HEK293T (cell line): ENCODE measurements at places on chromosomes 7 and 10.
A peak's percentile ranks its signal among the peaks of the same experiment; 100 is the strongest.

GRCh38 chr7:142745745-142746144 lies 3.5 kb upstream of the PRSS1 start:
- DNase-seq: no peak

DNA sequence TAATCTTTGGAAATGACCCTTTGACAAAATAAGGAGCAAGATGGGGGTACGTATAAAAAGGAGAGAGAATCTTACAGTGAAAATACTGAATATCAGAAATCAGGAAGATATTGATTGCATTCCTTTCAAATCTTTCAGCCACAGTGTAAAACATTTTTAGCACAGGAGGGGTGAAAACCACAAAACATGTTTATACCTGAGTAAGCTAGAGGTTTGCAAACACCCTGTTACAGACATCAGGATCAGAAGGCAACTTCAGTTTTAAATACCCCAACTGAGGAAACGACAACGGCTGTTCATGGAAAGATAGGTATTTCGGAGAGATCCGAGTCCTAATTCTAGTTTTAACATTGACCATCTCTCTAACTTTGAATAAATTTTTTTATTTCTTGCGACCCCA lies 69.1 kb upstream of the ITGB1 start:
- DNase-seq: no peak

GRCh38 chr7:77308792-77309191 lies 107.4 kb downstream of the GSAP start:
- DNase-seq: no peak

DNA sequence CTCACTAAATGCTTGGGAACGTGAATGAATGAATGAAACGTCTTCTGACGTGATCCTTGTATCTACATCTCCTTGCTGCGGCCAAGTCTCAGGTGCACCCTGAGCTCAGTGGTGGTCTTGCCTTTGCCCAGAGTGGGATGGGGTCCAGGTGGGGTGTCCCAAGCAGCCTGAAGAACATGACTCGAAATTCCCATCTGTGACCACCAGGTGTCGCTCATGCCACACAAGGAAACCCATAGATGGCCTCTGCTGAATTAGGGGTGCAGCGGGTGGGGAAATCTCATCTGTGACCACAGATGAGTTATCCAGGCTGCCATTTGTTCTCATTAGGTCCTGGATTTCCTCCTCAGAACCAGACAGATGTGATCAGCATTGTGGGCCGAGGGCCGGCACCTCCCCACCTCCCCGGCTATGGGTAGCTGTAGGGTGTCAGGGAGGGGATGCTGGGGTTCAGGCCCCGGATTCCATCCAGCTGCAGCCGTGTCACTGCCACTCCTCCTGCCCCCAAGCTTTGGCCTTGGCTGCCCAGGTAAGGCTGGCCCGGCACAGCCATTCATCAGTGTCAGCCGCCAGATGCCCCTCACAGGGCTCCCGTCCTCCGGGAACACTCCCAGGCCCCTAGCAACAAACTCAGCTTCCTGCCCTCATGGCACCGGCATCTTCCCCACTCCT lies 21.0 kb upstream of the GNA12 start:
- peak; percentile 73 for DNase-seq

DNA sequence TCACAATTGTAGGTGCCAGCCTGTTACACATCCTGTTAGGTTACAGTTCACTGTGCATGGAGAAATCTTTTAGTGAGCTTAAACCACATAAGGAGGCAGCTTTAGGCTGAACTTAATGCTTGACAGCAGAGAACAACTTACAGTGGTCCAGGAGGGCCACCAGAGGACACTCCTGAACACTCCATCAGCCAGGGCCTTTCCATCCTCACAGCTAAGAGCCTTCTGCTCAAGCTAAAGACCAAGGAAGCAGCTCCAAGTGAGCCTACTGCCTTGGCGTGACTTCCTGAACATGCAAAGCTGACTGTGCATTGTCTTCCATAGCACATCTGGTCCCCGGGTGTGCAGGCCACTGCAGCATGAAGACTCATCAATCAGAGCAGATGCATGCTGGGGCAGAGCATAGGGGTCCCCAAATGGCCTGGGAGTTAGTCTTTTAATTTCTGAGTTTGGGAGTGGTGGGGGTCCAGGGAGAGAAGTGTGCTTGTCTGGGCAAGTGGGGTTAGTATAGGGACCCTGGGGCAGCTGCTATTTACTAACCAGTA lies 105.0 kb downstream of the ZNF248 start:
- no peak for DNase-seq

- no peak for DNase-seq
Observed at GRCh38 chr7:98168904-98169621, 42.2 kb upstream of the BHLHA15 start.

- peak; percentile 84 for DNase-seq
Observed at GRCh38 chr10:104580774-104581675, 60.1 kb upstream of the SORCS3 start.

DNA sequence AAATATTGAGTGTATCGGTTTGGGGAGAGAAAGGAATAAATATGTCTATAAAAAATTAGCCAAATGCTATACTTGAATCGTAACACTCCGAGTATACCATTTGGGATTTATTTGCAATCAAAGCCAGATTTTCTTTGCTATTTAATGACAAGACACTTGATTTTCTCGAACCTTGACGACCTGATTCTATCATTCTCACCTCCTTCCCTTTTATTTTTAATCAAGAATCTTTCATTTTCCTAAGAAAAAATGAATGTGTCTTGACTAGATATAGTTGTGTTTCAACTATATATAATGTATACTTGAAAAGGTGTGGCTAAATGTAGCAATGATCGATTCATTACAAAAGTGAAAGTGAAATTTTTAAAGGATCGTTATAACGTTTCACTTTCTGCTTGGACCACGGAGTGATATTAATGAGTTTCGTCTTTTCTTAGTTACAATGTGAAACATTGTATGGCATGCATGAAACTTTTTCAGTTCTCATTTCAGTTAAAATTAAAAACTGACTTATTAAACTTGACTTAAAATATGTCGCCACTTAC lies 562 bp downstream of the NUB1 start:
- DNase-seq: no peak

- no peak for DNase-seq
Observed at GRCh38 chr10:51934373-51934772, 235.0 kb upstream of the CSTF2T start.

- DNase-seq: no peak
Observed at GRCh38 chr10:30812018-30812851, 182.7 kb upstream of the LYZL2 start.

DNA sequence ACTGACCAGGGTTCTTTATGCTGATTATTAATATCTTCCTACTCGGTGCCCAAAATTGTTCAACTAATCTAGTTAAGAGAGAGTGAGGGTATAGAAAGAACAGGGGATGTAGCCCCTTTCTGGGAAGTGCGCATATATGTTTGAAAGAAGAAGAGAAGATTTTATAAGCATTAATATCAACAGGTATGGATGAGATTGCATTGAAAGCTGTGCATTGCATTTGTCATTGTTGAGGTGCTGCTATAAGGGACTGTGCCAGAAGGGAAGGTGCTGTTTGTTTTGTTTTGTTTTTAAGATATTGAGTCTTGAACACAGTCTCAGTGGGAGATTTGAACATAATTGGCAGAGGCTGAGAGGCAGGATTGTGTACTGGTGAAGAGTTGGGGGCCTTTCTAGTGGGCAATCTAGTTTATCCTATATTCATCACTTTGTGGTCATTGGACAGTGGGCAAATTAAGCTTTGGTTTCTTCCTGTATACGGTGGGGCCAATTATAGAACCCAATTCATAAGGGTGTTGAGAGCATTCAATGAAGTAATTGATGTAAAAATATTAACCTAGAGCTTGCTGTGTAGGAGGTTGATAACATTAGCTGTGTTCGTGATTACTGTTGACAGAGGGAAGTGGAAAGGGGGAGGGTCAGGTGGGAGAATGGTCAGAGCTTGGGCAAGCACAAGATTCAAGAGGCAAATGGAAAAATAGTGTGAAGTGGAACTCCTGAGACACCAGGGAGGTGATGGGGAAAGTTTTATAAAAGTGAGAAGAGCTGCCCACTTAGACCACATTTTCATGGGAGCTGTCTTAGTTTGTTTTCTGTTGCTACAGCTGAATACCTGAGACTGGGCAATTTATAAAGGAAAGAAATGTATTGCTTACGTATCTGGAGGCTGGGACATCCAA lies 19.9 kb upstream of the PCGF5 start:
- DNase-seq: no peak

GRCh38 chr7:103632972-103633371 lies 187.0 kb upstream of the SLC26A5 start:
- no peak for DNase-seq

DNA sequence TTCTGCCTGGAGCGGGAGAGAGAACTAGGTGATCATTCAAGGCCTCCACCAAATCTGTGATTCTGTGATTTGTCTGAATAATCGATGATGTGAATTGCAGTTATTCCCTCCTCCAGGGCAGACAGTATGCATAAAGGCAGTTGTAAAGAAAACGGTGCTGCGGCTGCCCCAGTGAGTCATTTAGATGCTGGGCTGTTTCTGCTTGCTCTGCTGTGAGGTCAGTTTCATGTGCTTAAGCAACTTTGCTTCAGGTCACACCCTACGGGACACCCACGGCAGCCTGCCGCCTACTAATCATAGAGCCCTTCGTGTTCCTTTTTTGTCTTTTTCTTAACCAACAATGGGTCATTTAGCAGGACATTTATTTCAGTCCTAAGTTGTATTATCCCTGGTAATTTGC lies 158.1 kb upstream of the PITRM1 start:
- no peak for DNase-seq

DNA sequence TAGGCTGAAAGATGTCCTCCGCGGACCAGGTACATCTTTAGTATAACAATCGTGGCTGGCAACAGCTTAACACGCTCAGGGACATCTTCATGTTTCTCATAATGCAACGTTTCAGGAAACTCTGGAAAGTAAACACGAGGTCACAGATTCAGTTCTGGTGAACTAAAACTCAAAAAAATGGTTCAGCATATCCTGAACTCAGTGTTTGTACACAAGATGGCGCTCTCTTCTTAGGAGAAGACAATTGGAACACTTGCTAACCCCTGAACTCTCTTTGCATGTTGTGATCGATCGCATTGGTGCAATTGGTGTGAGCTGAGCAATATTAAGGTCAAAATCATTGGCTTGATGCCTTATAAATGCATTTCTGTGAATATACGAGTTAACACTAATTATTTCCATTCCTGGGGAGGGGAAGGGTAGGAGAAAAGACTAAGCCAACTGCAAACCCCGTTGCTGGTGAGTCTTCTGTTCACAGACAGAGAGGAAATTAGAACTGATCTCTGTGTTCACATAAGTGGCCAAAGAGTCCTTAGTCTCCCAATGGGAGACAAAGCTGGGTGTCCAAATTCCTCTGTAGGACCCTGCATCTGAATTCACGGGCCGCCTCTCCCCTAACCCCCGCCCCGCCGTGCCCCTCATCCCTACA lies 52.6 kb upstream of the FAM180A start:
- peak; percentile 83 for DNase-seq

DNA sequence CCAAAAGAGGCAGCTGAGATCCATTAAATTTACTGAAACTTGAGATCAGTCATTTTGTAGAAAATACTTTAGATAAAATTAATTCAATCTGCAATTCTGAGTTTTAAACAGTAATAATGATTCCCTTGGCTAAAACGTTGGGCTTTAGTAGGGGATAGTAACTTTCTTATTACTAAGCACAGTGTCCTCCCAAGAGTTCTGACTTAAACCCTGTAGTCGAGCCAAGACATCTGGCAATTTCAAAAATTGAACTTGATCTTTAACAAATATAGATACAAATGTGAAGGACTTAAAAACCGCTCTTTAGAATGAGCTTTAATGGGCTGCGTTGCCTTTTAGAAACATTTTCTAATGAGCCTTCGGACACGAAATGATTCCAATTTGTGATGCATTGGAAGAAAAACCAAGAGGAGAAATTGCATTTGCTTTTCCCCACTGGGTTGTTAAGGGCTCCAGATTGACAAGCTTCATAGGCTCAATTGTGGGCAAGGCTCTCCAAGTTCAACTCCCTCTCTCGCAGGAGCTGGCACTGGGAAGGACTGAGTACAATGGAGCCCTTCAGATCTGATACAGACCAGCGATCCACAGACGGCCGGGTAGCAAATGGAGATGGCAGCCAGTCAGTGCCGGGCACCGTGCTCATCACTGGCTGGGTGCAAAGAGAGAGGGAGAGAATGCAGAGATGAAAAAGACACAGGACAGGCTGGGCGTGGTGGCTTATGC lies 921.3 kb upstream of the AUTS2 start:
- DNase-seq: no peak

DNA sequence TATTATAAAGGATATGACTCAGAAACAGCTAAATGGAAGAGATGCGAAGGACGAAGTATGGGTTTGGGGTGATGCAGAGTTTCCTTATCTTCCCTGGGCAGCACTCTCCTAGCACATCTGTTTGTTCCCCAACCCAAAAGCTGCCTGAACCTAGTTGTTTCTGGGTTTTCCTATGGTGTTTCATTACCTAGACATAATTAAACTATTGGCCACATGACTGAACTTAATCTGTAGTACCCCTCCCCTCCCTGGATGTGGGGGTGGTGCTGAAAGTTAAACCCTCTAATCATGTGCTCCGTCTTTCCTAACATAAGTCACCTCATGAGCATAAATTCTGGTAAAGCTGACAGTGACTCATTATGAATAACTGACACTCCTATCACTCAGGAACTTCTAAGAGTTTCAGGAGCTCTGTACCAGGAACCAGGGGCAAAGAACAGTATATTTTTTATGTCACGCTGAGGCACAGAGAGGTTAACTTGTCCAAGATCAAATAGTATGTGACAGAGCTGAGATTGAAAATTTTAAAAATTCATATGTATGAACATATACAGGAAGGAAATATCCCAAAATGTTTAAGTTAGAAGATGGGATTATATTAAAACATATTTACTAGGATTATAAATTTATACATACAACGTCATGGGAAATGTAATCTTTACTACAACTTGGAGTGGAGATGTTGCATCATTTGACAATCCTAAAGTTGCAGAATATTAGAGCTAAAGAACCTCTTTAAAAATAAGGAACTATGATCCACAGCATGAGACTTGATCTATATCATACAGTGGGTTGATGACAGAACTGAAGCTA lies 4.8 kb downstream of the STRIP2 start:
- DNase-seq: no peak

DNA sequence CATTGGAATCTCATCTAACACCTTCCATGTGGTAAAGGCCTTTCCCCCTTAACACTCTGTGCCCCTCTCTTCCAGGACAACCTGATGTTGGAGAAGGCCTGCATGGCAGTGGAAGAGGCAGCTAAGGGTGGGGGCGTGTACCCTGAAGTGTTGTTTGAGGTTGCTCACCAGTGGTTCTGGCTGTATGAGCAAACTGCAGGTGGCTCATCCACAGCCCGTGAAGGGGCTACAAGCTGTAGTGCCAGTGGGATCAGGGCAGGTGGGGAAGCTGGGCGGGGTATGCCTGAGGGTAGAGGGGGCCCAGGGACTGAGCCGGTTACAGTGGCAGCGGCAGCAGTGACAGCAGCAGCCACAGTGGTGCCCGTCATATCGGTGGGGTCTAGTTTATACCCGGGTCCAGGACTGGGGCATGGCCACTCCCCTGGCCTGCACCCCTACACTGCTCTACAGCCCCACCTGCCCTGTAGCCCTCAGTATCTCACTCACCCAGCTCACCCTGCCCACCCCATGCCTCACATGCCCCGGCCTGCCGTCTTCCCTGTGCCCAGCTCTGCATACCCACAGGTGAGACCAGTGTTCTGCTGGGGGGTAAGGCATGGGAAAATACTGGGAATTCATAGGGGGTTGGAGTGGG lies 12.4 kb downstream of the NDST2 start:
- no peak for DNase-seq
